Esophagus squamous epithelium (tissue), 5 donors: ENCODE measurements at places on chromosomes 5 and 9.
A peak's percentile ranks its signal among the peaks of the same experiment; 100 is the strongest.

DNA sequence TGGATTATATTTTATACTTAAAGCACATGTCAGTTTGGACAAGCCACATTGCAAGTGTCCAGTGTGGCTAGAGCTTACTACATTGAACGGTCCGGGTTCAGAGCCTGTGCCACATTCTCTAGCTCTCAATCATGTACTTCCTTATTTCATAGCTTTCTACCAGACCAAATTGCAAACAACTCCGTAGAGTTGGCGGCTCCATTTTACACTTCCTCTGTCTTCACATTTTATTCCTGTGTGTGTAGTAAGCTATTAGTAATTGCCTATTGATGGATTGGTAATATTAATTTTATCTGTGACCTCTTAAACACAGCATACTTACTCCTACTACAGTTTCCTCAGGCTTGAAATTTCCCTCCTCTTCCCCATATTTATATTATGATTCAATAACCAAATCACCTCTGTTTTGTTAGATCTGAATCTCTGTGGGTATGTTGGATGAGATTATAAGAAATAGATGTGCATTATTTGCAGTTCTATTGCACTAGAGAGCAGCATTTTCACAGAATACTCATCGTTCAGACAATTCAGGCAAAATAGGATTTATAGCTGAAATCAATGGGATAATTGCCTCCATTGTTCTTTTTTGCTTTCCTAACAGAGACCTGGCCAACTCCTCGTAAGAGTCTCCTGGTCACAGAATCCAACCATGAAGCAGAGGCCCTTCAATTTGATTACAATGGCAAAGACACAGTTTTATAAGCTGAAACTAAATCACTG is 29.0 kb upstream of the C9orf72 start:
- H3K4me1 ChIP-seq, result no peaks in the 10 kb centered on the region
- no peak for DNase-seq
- H3K36me3 ChIP-seq, result no peaks in the 10 kb centered on the region
- no peak overlapping the region for H3K4me3 ChIP-seq
- H3K27me3 ChIP-seq, result no peaks in the 10 kb centered on the region
- no peak overlapping the region for H3K27ac ChIP-seq

DNA sequence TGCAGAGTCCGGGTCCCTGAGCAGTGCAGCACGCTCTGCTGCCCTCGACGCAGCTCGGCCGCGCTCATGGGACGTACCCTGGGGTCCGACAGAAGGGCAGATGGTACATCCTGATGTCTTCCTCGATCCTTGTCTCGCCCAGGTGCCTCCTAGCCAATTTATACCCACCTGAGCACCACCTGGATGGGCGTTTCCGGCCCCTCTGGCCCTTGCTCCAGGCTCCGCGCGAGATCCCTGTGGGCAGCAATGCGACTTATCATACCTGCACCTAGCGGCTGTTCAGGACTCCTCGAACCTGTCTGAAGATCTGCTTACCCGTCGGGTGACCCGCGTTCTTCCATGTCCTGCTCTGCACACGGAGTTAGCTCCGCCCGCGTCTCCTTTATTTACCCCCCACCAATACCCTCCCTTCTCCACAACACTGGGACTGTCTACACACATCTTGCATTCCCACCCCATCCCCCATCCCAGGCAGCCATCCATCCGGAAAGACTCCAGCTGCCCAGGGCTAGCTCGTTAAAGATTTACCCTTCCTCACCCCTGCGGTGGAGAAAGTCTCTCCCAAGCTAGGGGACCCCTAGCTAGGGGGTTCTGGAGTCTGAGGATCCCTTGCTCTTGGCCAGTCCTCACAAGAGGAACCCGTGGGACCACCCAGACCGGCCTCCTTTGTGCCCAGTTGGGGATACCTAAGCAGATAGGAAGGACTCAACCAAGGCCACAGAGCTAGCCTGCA is at the start of gene KIF12:
Gene KIF12, minus strand, starts transcription at position 357 of the 733 bp plus-strand sequence. Its CDS starts 16 bp downstream, at position 341.
- H3K36me3 ChIP-seq, result no peaks in the 10 kb centered on the region
- no peak within 1 kb of the TSS for H3K27ac ChIP-seq
- peak within 1 kb of the TSS; percentile 31 for H3K4me3 ChIP-seq
- peaks cover 10% of the 10 kb centered on the region for H3K4me1 ChIP-seq
- DNase-seq, result no peak
- no peaks in the 10 kb centered on the region for H3K27me3 ChIP-seq

DNA sequence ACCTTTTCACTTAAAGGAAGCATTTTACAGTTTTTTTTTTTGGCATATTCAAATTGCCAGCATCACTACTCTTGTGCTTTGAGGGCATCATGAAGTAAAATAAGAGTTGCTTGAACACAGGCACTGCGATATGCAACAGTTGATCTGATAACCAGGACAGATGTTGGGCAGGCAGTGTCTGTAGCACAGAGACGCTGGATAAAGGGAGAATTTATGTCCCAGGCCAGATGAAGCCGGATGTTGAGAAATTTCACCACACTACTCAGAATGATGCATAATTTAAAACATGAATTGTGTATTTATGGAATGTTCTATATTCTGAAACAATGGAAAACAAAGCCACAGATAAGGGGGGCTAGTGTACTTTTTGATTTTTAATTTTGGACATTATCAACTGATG is 71.4 kb downstream of the SLC12A2 start:
- no peak overlapping the region for H3K27ac ChIP-seq
- peaks cover 55% of the 10 kb centered on the region for H3K36me3 ChIP-seq
- no peak for DNase-seq
- H3K4me3 ChIP-seq, result no peak overlapping the region
- no peaks in the 10 kb centered on the region for H3K27me3 ChIP-seq

DNA sequence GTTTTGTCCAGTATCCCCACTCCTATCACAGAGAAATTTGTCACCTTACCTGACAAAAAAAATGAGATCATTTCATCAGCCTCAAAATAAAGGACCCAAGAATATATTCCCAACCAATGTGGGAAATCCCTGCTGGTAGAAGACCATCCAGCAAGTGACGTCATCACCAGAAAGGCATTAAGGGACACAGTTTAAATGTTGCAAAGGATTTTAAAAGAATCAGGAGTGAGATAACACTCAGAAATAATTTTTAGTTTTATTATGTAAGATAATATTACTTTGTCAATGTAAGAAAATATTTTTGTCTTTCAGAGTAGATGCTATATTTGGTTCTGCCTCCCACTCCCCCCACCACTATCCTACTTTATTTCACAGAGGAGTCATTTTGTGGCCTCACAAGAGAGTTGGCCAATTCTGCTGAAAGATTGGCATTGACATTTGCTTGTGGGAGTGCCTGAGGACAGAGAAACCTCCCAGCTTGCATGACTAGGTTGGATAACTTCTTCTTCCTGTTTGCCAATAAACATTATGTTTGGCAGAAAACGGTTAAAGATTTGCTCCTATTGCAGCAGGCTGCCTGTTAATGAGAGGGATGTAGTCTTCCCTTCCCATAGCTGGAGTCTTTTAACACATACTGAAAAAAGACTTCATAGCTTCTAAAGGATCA is 288.6 kb upstream of the DAB2 start:
- no peak for DNase-seq
- H3K27ac ChIP-seq, result no peak overlapping the region
- H3K4me1 ChIP-seq, result no peaks in the 10 kb centered on the region
- no peak overlapping the region for H3K4me3 ChIP-seq
- no peaks in the 10 kb centered on the region for H3K36me3 ChIP-seq

GRCh38 chr5:87243161-87243844 is 24.4 kb upstream of the RASA1 start:
- no peaks in the 10 kb centered on the region for H3K36me3 ChIP-seq
- no peak overlapping the region for H3K27ac ChIP-seq
- no peak for DNase-seq
- no peaks in the 10 kb centered on the region for H3K4me1 ChIP-seq
- H3K4me3 ChIP-seq, result no peak overlapping the region

- no peaks in the 10 kb centered on the region for H3K4me1 ChIP-seq
- DNase-seq, result no peak
- no peaks in the 10 kb centered on the region for H3K27me3 ChIP-seq
- H3K36me3 ChIP-seq, result no peaks in the 10 kb centered on the region
Observed at GRCh38 chr5:110268283-110268682, 458.2 kb downstream of the TMEM232 start.

GRCh38 chr5:71529682-71530081 is 57.5 kb upstream of the MCCC2 start:
- H3K4me1 ChIP-seq, result no peaks in the 10 kb centered on the region
- DNase-seq, result no peak
- no peak overlapping the region for H3K4me3 ChIP-seq
- no peaks in the 10 kb centered on the region for H3K27me3 ChIP-seq
- peaks cover 90% of the 10 kb centered on the region for H3K36me3 ChIP-seq
- H3K27ac ChIP-seq, result no peak overlapping the region

DNA sequence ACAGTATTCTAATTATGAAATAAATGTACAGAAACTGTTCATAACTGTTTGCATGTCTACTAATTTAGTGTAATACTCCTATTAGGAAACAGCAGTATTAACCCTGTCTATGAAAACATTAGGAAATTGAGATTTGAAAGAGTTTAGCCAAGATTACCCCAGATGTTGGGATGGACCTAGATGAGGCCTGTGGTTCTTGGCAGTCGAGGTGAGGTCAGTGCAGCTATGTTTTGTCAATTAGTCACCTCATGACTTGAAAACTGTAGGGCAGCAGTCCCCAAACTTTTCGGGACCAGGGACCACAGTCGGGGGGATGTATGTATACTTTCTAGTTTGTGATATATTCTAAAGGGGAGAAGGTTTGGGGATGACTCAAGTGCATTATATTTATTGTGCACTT is 4.7 kb downstream of the LNPEP start:
- H3K4me3 ChIP-seq, result no peak overlapping the region
- H3K27me3 ChIP-seq, result no peaks in the 10 kb centered on the region
- H3K36me3 ChIP-seq, result no peaks in the 10 kb centered on the region

GRCh38 chr5:1412163-1412562 is 33.1 kb downstream of the SLC6A3 start:
- no peak overlapping the region for H3K4me3 ChIP-seq
- DNase-seq, result no peak
- H3K36me3 ChIP-seq, result no peaks in the 10 kb centered on the region
- H3K27me3 ChIP-seq, result no peaks in the 10 kb centered on the region
- H3K27ac ChIP-seq, result no peak overlapping the region

GRCh38 chr9:121699571-121700164 is 48.2 kb downstream of the DAB2IP start:
- peak overlapping the region; percentile 96 for H3K27ac ChIP-seq
- no peak for DNase-seq
- no peaks in the 10 kb centered on the region for H3K27me3 ChIP-seq
- no peaks in the 10 kb centered on the region for H3K36me3 ChIP-seq
- H3K4me1 ChIP-seq, result peaks cover 62% of the 10 kb centered on the region

- H3K4me3 ChIP-seq, result no peak overlapping the region
- H3K36me3 ChIP-seq, result peaks cover 10% of the 10 kb centered on the region
- no peaks in the 10 kb centered on the region for H3K4me1 ChIP-seq
Observed at GRCh38 chr5:80134876-80135275, 99.7 kb downstream of the THBS4 start.

DNA sequence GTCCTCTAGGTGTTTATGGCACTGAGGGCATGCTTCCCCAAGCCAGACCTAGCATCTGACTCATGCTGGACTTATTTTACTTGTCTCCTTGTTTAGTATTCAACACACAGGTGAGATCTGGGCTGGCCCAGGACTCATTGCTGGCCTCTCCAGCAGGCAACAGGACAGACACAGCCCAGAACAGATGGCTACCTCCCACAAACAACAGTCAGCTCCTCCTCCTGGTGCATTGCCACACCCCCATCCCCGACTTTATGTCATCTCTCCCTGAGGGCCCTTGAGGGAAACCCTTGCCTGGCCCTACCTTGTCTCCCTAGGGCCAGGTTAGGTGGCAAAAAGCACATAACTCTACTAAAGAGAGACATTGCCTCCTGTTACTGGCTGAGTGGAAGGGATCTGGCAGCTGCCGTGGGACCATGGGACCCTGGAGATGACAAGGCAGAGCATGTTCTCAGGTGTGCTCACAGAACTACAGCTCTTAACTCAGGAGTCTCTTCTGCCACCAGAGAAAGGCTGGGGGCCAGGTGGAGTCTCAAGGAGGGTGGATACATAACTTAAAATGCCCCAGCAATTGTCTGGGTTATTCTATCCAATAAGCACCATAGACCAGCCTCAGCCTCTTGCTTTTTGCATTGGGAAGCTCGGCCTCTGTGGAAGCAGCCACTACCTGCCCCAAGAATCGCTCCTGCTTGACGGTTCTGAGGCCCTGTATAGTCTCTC is 2.3 kb downstream of the ACSL6 start:
- peaks cover 39% of the 10 kb centered on the region for H3K4me1 ChIP-seq
- no peak overlapping the region for H3K27ac ChIP-seq
- no peaks in the 10 kb centered on the region for H3K27me3 ChIP-seq
- no peaks in the 10 kb centered on the region for H3K36me3 ChIP-seq
- no peak overlapping the region for H3K4me3 ChIP-seq

DNA sequence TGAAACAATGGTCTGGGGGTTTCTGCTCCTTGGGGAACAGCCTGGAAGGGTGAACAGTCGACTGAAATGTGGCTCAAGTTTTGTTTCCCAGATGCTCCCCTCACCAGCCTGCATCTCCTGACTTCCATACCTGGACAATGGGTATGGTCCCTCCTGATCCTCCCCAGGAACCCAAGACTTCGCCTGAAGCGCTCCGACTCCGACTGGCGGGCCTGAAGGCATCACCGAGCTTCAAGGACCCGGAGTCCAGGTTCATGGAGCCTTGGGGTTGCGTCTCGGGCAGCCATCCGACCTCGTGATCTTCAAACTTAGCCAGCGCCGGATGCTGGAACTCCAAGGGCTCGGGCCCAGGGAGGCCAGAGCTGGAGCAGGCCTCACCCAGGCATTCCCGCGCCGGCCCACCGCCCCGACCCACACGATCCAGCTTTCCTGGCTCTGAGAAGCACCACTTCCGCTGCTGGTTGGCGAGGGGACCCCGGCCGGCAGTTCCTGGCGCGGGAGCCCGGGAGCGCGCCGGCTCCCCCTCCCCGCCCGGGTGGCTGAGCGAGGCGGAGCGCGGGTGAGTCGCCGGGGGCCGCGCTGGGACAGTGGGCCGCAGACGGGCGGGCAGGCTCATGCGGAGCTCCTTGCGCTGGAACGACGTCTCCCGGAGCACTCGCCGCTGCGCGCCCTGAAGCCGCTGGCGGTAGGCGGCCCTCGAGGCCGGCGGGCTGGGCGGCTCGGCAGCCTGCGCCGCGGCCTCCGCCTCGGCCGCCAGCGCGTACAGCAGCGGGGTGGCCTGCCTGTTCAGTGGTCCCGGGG is 5.2 kb downstream of the SHROOM1 start:
- H3K36me3 ChIP-seq, result peaks cover 18% of the 10 kb centered on the region
- DNase-seq, result no peak
- no peaks in the 10 kb centered on the region for H3K27me3 ChIP-seq

DNA sequence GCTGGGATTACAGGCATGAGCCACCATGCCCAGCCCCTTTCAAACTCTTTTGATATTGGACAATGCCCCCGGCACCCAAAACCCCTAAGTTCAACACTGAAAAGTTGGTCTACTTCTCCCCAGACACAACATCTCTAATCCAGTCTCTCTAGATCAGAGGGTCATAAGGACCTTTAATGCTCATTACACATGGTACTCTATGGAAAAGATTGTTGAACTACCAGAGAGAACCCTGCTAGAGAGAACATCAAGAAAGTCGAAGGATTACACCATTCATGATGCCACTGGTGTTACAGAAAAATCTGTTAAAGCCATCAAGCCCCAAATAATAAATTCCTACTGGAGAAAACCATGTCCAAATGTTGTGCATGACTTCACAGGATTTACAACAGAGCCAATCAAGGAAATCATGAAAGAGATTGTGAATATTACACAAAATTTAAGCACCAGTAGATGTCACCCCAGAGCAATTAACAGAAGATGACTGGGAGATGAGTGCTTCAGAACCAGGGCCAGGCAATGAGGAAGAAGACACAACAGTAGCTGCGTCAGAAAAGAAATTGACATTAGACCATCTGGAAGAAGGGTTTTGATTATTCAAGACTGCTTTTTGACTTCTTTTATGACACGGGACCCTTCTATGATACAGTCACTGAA is 28.3 kb upstream of the NIPAL4 start:
- no peaks in the 10 kb centered on the region for H3K27me3 ChIP-seq
- no peaks in the 10 kb centered on the region for H3K36me3 ChIP-seq
- no peak overlapping the region for H3K4me3 ChIP-seq
